ENCODE measurements at places on chromosomes 16 and 17. TPM values are rescaled to one million over a fixed set of nuclear protein-coding genes. Genes with fewer than 3 reads are reported as not detected.
A peak's percentile ranks its signal among the peaks of the same experiment; 100 is the strongest.

The RAPGEFL1 gene
- 3.3 TPM for polyA plus RNA-seq

The CES4A gene
- 16.6 TPM for polyA plus RNA-seq

The CSH1 gene
- polyA plus RNA-seq, result not detected

The EME1 gene
- polyA plus RNA-seq, result 0.22 TPM

The VAT1L gene
- 5.9 TPM for polyA plus RNA-seq

The TUFM gene
- polyA plus RNA-seq, result 384 TPM

The EVI2A gene
- 1.9 TPM for polyA plus RNA-seq

The MLKL gene
- 5.8 TPM for polyA plus RNA-seq

The AXIN1 gene
- 19.8 TPM for polyA plus RNA-seq

DNA sequence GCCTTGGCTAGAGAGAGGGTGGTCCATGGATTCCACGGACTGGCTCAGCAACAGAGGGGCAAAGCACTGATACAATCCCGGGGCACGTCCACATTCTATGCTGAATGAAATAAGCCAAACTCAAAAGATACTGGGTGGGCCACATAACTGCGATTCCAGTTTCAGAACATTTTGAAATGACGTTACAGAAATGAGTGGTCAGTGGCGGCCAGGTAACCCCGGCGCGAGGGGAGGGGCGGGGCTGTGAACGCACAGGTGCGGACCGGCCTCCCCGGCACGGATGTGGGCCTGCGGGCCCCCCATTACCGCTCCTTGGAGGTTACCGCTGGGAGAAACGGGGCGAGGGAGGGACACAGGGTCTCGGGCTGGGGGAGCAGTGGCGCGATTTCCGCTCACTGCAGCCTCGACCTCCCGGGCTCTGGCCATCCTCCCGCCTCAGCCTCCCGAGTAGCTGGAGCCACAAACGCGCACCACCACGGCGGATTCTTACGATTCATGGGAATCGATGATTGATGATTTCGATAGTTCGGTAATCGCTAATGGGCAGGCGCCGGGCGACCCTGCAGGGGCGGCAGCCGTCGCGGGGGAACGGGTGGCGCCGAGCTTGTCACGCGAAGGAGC lies 559 bp downstream of the MVD start:
- H3K36me3 ChIP-seq, result no peaks in the 10 kb centered on the region
- H3K4me3 ChIP-seq, result peak overlapping the region; percentile 88
- H3K27me3 ChIP-seq, result no peaks in the 10 kb centered on the region
- peak overlapping the region; percentile 88 for H3K27ac ChIP-seq

- H3K4me1 ChIP-seq, result peaks cover 20% of the 10 kb centered on the region
- peak overlapping the region; percentile 57 for H3K27ac ChIP-seq
- peak; percentile 43 for DNase-seq
- H3K36me3 ChIP-seq, result no peaks in the 10 kb centered on the region
These were observed 6.2 kb downstream of the GGA2 start for GRCh38 chr16:23504076-23504452.

DNA sequence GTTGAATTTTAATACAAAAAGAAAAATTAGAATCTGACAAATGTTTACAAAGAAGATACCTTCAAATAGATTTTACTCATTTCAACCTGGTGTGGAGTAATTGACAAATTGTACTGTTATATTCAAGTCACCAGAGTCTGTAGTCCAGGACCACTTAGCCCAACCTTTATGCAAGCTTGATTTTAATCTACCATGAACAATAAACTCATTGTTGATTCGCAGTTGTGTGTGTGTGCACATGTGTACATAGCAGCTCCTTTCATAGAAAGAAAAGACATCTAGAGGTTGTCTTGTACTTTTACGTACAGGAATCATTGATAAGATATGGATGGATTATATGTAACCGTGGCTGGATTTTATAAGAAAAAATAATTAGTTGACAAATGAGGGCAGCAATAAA lies 20.7 kb upstream of the LRRC37A start:
- no peaks in the 10 kb centered on the region for H3K4me1 ChIP-seq
- H3K27ac ChIP-seq, result no peak overlapping the region
- no peaks in the 10 kb centered on the region for H3K27me3 ChIP-seq
- H3K4me3 ChIP-seq, result no peak overlapping the region
- no peak for DNase-seq

DNA sequence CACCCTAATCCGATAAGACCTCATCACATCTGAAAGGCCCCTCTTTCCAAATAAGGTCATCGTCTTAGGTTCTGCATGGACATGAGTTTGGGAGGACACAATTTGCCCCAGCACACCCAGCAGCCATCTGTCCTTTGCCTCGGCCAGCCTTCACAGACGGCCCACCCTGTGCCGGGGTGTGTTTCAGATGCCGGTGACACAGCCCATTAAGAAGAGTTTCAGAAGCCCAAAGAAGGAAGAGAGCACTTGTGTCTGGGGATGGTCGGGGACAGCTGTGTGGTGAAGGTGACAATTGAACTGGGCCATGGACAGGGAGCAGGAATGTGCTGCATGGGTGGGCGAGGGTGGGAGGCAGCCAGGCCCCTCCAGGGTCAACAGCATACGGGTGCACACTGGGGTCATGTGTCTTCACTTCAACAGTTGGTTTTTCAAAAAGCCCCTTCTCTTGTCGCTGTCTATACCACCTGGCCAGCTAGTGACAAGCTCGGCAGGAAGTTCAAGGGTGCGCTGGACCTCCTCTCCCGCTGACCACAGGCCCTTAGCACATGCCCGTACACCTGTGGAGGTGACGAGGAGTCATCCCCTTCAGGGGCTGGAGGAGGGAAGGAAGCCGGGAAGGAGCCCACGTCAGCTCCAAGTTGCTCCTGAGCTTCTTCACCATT lies 183.1 kb downstream of the C16orf95 start:
- no peak overlapping the region for H3K27ac ChIP-seq
- H3K36me3 ChIP-seq, result no peaks in the 10 kb centered on the region
- no peak for DNase-seq

DNA sequence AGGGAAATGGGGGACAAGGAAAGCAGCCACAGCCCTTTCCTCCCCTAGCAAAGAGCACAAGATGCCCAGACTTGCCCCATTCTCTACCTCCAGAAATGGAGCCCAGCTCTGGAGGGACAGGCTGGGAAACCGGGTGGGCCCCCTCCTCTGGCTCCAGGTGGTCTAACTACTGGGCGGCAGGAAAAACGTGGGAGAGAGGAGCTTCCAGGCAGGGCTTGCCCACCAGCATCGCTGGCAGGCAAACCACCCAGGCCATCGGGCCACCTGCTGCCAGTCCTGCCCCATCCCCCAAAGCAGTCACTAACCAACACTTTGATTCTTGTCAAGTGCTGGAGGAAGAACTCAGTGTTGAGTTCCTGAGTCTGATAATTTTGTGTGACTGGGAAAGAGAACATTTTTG lies 15.6 kb downstream of the ANKS3 start:
- H3K27me3 ChIP-seq, result no peaks in the 10 kb centered on the region
- no peak for DNase-seq
- H3K4me1 ChIP-seq, result no peaks in the 10 kb centered on the region
- no peak overlapping the region for H3K27ac ChIP-seq
- peaks cover 52% of the 10 kb centered on the region for H3K36me3 ChIP-seq

GRCh38 chr17:63842173-63842539 lies 329 bp downstream of the SMARCD2 start:
- peaks cover 57% of the 10 kb centered on the region for H3K4me1 ChIP-seq
- H3K27ac ChIP-seq, result peak overlapping the region; percentile 94
- H3K27me3 ChIP-seq, result no peaks in the 10 kb centered on the region

DNA sequence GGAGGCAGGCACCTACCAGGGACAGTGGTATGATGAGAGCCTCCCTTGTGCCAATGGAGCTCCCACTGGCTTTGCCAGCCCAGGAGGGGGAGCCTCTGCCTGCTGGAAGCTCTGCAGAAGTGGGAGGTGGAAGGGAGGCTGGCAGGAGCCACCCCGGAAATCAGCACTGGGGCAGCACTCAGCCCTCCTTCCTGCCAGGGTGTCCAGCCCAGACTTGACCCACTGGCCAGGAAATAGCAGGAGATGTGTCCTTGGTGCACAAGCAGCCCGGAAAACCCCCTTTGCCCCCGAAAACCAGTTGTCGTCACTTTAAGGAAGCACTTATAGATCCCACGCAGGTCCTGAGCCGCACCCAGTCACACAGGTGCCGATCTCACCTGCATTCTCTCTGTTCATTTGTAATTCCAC lies 49.3 kb upstream of the CACNG4 start:
- no peak overlapping the region for H3K4me3 ChIP-seq
- no peaks in the 10 kb centered on the region for H3K36me3 ChIP-seq
- no peak overlapping the region for H3K27ac ChIP-seq
- no peaks in the 10 kb centered on the region for H3K27me3 ChIP-seq

- no peak for DNase-seq
- H3K36me3 ChIP-seq, result peaks cover 40% of the 10 kb centered on the region
- H3K4me3 ChIP-seq, result no peak overlapping the region
- H3K27ac ChIP-seq, result no peak overlapping the region
These were observed 54.1 kb downstream of the B9D1 start for GRCh38 chr17:19308398-19308797.

DNA sequence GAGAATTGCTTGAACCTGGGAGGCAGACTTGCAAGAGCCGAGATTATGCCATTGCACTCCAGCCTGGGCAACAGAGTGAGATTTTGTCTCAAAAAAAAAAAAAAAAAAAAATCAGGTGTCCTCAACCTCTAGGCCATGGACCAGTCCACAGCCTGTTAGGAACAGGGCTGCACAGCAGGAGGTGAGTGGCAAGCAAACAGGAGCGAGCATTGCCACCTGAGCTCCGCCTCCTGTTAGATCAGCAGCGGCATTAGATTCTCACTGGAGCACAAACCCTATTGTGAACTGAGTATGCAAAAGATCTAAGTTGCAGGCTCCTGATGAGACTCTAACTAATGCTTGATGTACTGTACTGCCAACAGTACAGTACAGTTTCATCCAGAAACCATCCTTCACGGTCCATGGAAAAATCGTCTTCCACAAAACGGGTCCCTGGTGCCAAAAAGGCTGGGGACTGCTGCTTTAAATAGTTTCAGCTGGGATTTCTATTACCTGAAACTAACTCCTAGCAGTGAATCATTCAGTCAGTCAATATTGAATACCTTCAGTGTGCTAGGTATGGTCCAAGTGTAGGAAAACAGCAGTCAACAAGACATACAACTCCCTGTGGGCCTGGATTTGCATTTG lies 56.3 kb upstream of the DHX40 start:
- no peaks in the 10 kb centered on the region for H3K27me3 ChIP-seq
- no peak for DNase-seq
- no peaks in the 10 kb centered on the region for H3K36me3 ChIP-seq
- H3K4me1 ChIP-seq, result peaks cover 4% of the 10 kb centered on the region
- H3K4me3 ChIP-seq, result no peak overlapping the region

DNA sequence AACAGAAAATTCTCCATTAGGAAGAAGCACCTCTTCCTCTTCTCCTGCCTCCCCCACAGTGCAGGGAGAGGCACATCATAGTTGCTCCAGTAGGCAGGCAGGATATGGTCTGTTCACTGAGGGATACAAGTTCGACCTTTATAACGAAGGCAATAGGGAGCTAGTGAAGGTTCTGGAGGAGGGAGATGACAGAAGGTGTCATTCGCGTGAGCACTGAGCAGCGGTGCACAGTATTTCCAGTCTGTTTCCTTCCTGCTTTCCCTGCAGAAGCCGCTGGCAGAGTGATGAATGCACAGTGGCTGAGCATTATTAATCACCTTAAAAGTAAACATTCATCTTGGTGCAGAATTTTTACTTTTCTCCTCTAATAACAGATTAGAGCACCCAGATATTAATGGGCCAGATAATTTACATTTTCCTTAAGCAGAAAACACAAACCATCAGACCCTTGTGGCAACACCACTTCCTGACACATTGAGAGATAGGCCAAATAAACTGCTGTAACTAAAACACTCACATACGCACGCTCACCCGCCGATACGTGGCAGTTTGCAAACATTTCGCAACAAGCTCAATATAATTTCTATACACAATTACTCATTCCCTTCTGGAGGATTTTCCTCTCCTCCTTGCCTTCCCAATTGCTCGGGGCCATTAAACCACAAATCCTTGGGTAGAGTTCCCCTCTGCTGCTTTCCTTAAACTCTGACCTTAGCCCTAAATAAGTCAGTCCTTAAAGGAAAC lies 69.5 kb downstream of the AIPL1 start:
- no peaks in the 10 kb centered on the region for H3K36me3 ChIP-seq
- H3K4me3 ChIP-seq, result no peak overlapping the region
- H3K4me1 ChIP-seq, result no peaks in the 10 kb centered on the region
- no peak for DNase-seq

DNA sequence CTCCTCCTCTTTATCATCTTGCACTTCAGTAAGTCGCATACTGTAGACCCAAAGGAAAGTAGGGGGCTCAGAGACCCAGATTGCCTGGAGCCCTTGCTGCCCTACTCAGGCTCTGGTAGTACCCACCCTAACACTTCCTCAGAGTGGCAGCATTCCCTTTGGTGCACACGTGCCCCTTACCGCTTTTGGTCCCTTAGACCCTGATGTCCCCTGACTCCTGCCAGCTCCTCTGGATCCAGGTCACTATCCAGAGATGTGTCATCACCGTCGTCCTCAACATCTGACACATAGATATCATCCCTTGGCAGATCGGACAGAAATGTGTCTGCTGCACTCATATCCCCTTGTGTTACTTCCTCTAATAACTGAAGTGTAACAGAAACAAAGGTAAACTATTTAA lies 5.4 kb upstream of the PSMC5 start:
- H3K36me3 ChIP-seq, result no peaks in the 10 kb centered on the region
- DNase-seq, result no peak
- H3K27ac ChIP-seq, result no peak overlapping the region
- peaks cover 2% of the 10 kb centered on the region for H3K4me1 ChIP-seq
- H3K4me3 ChIP-seq, result no peak overlapping the region

- peak; percentile 74 for DNase-seq
- H3K36me3 ChIP-seq, result peaks cover 3% of the 10 kb centered on the region
- no peaks in the 10 kb centered on the region for H3K27me3 ChIP-seq
These were observed 26.3 kb downstream of the NFE2L1 start for GRCh38 chr17:48074322-48075081.

DNA sequence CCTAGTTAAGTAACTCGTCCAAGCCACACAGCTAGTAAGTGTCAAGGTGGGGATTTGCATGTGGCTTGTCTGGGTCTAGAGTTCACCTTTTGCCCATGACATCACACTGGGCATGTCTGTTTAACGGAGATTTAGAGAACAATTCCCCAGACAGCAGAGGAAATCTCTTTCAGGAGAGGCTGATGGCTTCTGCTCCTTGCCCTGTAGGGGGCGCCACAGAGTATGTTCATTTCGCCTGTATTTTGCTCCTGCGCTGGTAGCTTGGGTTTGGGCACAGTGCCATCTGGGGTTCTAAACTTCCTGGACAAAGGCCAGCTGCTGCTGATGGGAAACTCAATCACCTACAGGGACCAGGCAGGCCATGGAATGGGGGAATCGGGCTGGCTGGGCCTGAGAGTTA lies 20.4 kb downstream of the OTOA start:
- no peaks in the 10 kb centered on the region for H3K36me3 ChIP-seq
- no peak for DNase-seq
- H3K4me1 ChIP-seq, result no peaks in the 10 kb centered on the region
- H3K27me3 ChIP-seq, result no peaks in the 10 kb centered on the region
- no peak overlapping the region for H3K4me3 ChIP-seq

- H3K36me3 ChIP-seq, result no peaks in the 10 kb centered on the region
- H3K27me3 ChIP-seq, result no peaks in the 10 kb centered on the region
- H3K27ac ChIP-seq, result no peak overlapping the region
- no peak overlapping the region for H3K4me3 ChIP-seq
These were observed 162.5 kb upstream of the CNTNAP4 start for GRCh38 chr16:76114681-76115080.

GRCh38 chr17:73247726-73248125 lies 14.0 kb downstream of the CPSF4L start:
- peaks cover 60% of the 10 kb centered on the region for H3K36me3 ChIP-seq
- H3K4me1 ChIP-seq, result no peaks in the 10 kb centered on the region
- H3K27ac ChIP-seq, result no peak overlapping the region
- no peak for DNase-seq

All from heart left ventricle (tissue), 16 donors.